Effector CD4-positive, alpha-beta T cell (primary cell): ENCODE measurements at places on chromosomes 2 and 18.

GRCh38 chr2:141021109-141021508 lies 1109.7 kb downstream of the LRP1B start:
- no peak for DNase-seq

GRCh38 chr2:145277922-145278321 lies 758.0 kb upstream of the ZEB2 start:
- no peak for DNase-seq

DNA sequence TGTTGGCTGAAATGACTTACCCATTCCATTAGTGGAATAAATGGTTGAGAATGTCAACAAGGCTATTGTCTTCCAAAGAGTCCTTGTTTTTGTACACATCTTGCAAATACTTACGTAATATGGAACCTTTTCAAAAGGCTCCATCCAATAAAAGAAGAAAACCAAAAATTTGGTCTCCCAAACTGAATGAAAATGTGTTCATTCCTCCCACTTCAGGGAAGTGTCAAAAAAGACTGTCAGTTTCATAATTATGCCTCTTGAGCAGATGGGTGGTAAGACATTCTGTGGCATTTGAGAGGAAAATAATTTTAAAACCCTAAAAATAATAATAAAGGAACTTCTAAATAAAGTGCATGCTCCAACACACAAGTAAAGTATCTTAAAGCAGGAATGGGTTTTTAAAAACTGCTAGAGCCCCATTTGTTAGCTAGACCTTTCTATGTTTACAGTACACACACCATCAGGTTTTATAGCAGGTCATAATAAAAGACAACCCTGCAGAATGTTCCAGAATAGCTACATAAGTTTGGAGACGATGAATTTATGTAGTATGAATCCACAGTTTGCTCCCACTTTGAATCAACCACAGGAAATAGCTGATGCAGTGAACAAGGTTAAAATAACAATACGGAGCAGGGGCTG lies 843.7 kb downstream of the LRRTM4 start:
- DNase-seq: no peak

DNA sequence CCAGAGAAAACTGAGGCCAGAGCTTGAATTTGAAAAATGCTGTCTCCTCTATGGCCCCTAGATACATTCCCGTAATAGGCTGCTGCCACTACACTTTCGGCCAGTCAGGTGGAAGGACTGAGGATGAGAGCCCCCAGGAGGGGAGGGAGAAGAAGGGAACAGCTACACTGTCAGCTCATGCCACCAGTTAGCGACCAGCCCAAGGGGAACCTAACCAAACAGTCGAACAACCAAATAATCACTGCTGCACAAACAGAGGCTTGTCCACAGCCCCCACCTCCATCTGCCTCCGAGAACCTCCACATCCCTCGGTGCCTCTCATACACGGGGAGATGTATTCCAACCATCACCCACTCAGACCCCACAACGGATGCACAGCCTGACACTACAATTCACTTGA lies 7.3 kb downstream of the ZNF516 start:
- DNase-seq: no peak

- no peak for DNase-seq
Observed at GRCh38 chr18:3864669-3865298, 414.8 kb downstream of the TGIF1 start.

DNA sequence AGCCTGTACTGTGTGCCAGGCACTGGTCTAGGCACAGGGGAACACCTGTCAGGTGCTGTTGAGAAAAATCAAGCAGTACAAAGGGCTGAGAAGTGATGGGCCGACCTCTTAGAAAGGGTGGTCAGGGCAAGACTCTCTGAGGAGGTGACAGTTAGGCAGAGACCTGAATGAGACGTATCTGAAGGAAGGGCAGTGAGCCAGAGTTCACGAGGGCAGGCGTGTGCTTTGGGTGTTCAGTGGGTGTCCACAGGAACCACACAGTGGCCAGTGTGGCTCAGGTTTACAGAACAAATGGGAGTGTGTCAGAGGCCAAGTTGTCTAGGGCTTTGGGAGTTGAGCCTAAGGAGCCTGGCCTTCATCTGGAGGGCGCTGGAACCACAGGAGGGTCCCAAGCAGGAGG lies 6.2 kb downstream of the ARMC9 start:
- DNase-seq: no peak

- DNase-seq: no peak
Observed at GRCh38 chr2:113167115-113167932, 6.4 kb upstream of the PSD4 start.

- DNase-seq: no peak
Observed at GRCh38 chr2:43082903-43083677, 143.3 kb downstream of the ZFP36L2 start.

DNA sequence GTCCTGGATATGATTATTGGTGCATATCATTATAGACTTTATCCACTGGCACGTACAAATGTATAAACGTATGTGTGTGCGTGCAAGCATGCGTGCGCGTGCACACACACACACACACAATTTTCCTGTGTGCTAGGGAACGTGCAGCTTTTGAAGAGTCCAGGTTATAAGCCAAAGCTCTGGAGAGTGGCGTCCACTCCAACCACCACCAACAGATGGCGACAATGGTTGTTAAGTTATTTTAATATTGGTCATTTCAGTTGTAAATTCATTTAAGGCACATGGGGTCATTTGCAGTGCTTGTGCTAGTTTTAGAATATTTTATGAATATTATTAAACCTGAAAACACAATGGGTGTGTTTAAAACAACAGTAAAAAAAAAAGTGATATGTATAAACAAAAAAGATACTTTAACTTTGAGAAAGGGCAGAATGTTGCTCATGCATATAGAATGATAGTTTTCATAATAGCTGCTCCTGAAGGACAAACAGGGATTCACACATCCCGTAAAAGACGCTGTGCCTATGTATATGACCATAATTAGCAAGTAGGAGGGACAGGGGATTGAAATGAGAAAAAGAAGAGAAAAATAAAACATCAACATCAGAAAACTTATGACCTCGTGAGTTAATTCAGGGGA lies 124.2 kb upstream of the ITGB6 start:
- peak; percentile 24 for DNase-seq

DNA sequence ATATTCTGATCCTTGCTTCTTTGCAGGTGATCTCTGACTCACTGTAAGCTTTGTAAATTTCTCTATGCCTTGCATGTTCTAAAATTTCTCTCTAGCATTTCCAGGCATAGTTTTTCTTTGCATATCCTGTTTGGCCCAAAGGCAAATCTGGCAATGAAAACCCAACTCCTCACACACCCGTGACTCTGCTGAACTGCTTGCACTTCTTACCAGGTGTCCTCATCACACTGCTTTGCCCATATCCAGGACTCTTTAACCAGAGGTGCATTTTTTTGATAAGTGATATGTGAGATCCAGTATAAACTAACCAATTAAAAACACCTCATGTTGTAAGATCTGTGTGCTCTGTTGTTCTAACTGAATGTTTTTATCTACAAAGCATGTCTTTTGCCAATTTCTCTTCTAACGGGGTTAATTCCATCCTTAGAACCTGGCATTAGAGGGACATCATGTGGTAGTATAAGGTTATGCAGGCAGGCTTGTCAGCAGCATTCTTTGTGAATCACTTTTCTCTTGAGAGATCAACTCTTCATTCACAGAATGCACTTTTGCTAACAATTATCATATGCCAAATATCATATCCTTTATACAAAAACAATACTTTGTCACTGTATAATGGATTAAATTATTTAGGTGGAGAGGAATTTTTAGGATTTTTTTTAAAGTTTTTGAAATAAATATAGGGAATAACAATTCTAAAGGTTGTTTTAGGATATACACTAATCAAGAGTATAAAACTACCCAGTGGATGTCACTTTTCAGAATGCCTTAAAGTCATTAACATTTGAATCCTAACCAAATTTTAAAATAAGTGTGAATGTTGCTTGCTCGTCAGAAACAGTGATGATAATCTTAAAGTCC lies 20.8 kb upstream of the TMX3 start:
- DNase-seq: no peak
